ENCODE measurements at places on chromosomes 1 and 21. TPM values are rescaled to one million over a fixed set of nuclear protein-coding genes. Genes with fewer than 3 reads are reported as not detected.

GABPB2 gene
- 27.4 TPM for total RNA-seq

SELENBP1 gene
- total RNA-seq = not detected

SCP2 gene
- total RNA-seq = 95.6 TPM

RASSF5 gene
- 190 TPM for total RNA-seq

DHCR24 gene
- 145 TPM for total RNA-seq

TNFRSF1B gene
- 164 TPM for total RNA-seq

FCAMR gene
- total RNA-seq = 0.07 TPM

S100A2 gene
- 0.73 TPM for total RNA-seq

CR1L gene
- total RNA-seq = not detected

PRCC gene
- 83.3 TPM for total RNA-seq

KTI12 gene
- total RNA-seq = 16.0 TPM

All from T-helper 2 cell treated with Interferon-gamma antibody and Interleukin-4, amounts not matched to agents 100 ng/mL and 5 ng/mL, for 36 hours (primary cell).